SIG-M5 (cell line): ENCODE measurements at places on chromosomes 1 and 21.

DNA sequence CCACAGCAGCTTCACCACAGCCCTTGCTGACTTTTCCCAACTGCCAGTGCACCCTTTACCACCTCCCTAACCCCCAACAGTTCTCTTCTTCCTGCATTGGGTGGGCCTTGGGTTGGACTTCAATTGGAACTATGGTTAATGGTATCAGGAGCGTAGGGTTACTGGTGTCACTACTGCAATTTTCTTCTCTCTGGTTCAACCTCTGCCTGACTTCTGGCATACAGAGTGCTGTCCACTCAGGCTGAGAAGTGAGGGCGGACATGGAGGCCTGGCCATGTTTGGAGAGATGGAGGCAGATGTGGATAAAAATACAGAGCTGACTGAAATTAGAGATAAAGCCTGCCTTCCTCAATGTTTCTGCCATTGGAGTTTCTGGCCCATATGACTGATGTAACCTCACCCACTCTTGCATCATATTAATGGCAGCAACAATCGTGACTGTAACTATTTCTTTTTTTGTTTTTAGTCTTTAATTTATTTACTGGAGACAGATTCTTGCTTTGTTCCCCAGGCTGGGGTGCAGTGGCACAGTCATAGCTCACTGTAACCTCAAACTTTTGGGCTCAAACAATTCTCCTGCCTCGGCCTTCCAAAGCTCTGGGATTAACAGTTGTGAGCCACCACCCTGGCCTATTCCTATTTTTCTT, 87.8 kb downstream of the NAV1 start:
- no peak for DNase-seq

DNA sequence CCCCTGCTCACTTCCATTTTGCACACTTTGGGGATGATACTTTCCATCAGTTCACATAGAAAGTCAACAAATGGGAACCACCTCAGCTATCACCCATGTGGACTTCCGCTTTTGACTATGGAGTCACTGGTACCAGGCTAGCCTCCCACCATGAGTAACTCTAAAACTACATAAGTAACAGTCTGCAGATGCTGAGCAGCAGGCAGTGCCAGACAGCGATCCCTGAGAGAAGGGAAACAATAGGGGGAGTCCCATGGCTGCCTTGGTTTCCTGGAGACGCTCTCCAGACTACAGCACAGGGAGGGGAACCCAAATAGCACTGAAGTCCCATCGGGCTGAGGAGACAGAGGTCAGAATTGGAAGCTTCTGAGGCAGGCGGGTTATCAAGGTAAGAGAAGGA, 2.8 kb upstream of the TFF2 start:
- no peak for DNase-seq

DNA sequence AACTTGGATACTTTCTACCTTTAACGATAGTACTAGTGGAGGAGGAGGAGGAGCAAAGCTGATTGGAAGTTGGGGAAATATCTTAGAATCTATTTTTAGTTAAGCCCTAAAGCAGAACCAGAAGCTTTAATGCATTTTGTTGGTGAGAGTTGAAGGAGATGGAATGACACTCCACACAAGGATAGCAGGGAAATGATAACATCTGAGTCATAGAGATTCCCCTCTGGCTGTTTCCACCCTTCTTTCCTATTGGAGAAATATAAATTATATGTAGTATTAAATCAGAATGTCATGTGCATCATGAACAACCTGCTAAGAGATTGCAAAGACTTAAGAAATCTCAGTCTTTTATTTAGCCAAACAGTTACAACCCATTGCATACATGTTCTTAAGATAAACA, 1357.7 kb downstream of the NCAM2 start:
- DNase-seq, result no peak

GRCh38 chr21:45854690-45855247, 126.8 kb upstream of the COL6A1 start:
- no peak for DNase-seq

- no peak for DNase-seq
Observed at GRCh38 chr1:228953207-228953606, 217.9 kb downstream of the RHOU start.

- DNase-seq, result no peak
Observed at GRCh38 chr1:182803846-182804245, 14.3 kb downstream of the NPL start.

DNA sequence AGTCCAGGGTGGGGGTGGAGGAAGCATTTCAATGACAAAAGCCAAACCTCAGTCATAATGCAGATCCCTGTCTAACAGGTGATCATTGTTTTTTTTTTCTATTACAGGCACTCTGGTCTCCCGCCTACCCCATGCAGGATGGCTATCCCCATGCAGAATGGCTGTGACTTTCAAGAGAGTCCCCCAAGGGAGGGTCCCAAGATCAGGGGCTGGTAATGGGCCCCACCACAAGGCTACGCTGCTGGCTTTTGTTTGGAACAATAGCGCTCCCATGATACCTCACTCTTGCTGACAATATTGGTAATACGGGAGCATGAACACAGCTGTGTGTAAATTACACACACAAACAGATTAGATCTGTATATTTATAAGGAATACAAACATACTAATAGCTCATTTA, 119.4 kb downstream of the SLC45A1 start:
- no peak for DNase-seq

GRCh38 chr1:247408100-247408499, 7.9 kb upstream of the NLRP3 start:
- DNase-seq, result peak; percentile 52

- no peak for DNase-seq
Observed at GRCh38 chr21:28789523-28789922, 203.2 kb downstream of the LTN1 start.

- no peak for DNase-seq
Observed at GRCh38 chr1:244460197-244460596, 876 bp upstream of the CATSPERE start.

DNA sequence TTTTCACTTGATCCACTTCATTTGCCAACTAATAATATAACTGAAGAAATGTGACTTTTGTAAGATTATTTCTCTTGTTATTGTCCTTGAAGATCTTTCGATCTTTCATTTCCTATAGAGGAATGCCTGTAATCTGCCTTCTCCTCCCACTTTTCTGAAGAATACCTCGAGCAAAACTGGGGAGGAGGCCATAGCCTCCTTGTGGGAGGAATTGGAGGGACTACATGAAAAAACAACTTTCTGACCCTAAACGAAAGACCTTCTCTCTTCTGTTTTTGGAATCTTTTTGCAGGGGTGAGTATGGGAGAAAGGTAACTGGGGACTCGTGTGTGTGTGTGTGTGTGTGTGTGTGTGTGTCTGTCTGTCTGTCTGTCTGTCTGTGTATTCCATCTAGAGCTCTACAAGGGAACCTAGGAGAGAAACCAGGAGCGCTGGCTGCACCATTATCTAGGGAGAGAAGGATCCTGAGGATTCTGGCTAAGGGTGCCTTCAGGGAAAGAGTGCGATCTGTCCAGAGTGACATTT, 32.4 kb upstream of the MAB21L3 start:
- no peak for DNase-seq

- no peak for DNase-seq
Observed at GRCh38 chr1:37732111-37732780, 32.7 kb downstream of the EPHA10 start.

- no peak for DNase-seq
Observed at GRCh38 chr21:36902793-36903192, 63.7 kb downstream of the HLCS start.

- DNase-seq, result no peak
Observed at GRCh38 chr1:237007147-237007881, 3.1 kb upstream of the MT1HL1 start.

DNA sequence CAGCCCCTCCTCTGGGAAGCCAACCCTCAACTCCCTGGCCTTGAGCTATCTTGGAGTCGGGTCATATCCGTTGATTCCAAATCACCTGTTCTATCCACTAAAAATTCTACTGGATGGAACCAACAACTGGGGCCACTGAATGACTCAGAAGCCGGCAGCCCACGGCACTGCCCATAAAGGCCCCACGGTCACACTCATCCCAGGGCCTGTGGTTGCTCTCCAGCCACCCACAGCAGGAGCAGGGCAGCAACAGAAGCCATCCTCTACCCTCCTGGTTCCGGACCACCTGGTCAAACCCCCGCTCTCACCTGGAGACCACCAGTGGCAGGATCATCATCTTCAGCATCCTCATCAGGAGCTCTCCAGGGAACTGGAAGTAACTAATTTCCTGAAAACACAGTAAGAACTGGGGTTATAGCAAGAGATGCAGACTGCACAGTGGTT, 8.4 kb downstream of the SLC1A7 start:
- DNase-seq, result no peak

GRCh38 chr1:230464671-230465070, 38.5 kb upstream of the PGBD5 start:
- DNase-seq, result no peak

GRCh38 chr1:224114787-224115175, 870 bp downstream of the FBXO28 start:
- DNase-seq, result no peak

- DNase-seq, result no peak
Observed at GRCh38 chr1:5701642-5702041, 290.6 kb downstream of the NPHP4 start.

- no peak for DNase-seq
Observed at GRCh38 chr1:14599183-14599791, 802 bp downstream of the KAZN start.

GRCh38 chr21:26093122-26093521, 77.4 kb downstream of the APP start:
- DNase-seq, result no peak

DNA sequence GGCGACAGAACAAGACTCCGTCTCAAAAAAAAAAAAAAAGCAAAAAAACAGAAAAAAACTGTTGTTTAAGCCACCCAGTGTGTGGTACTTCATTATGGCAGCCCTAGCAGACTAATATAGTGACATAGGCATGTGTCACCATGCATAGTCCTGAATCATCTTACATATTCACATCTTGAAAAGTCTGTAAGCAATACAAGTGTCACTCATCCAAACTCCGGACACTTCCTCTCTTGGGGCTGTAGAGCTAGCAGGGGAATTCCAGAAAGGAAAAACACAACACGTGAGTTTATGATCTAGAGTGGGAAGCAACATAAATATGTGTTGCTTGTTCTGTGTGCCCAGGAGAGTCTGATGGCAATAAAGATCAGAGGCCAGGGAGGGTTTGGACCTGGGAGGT, 81.6 kb upstream of the KCNE2 start:
- DNase-seq, result no peak

DNA sequence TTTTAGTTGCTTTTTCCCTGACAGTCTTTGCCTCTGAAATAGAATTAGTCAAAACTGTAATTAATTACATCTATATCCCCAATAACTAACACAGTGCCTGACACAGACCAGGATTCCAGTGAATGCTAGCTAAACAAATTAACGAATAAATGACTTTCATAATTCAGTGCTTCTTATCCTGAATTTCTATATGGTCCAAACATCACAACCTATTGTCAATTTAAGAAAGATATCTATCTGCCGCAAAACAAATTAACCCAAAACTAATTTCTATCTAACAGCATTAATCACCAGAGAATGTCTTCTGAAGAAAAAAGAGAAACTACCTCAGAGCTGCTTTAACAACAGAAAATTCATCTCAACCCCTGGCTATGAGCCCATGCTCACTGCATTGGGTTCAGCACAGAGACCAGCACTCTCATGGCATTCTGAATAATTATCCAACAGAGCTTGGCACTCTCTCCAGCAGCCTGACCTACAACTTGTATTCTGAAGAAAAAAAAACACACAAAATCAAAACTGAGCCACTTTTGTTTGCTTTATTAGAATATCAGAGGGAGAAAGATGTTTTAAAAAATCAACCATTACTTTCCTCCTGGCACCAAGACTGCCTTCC, 547.3 kb upstream of the BEND5 start:
- no peak for DNase-seq

DNA sequence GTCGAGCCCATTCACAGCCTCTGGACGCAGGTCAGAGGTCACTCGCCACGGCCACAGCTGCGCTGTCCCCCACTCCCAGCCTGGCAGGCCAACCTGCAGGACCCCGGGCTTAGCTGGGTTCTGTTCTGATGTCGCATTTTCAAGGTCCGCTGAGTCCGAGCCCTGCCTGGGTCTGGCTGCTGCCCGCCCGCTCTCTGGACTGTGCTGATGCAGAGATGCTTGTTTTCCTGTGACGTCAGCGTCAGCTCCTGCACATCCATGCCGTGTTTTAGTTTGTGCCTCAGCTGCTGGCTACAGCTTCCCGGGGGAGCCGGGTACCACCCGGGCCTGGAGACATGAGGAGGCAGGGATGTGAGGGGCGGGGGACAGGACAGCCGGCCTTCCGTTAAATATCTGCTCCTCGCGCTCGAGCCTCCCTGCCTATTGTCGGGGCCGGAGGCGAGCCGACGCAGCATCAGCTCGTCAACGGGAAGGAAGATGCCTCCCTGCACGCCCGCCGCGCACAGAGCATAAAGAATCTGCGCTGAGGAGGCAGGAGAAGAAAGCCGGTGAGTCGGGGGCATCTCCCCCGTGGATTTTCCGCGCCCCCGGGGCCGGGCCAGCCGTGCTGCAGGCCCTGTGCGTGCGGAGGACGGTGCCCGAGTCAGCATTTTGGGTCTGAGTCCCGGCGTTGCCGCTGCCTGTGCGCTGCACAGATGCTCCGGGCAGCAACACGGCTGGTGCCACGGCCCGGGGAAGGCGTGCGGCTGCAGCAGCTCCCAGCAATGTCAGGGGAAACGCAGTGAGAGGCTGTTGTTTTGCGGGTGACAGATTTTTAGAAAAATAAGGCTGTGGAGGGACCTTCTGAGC, 23.4 kb downstream of the PRKCZ start:
- DNase-seq, result no peak
